ENCODE measurements at places on chromosomes 7 and 10. TPM values are rescaled to one million over a fixed set of nuclear protein-coding genes. Genes with fewer than 3 reads are reported as not detected.
A peak's percentile ranks its signal among the peaks of the same experiment; 100 is the strongest.

The ATG9B gene
- 0.28 TPM for total RNA-seq

DNA sequence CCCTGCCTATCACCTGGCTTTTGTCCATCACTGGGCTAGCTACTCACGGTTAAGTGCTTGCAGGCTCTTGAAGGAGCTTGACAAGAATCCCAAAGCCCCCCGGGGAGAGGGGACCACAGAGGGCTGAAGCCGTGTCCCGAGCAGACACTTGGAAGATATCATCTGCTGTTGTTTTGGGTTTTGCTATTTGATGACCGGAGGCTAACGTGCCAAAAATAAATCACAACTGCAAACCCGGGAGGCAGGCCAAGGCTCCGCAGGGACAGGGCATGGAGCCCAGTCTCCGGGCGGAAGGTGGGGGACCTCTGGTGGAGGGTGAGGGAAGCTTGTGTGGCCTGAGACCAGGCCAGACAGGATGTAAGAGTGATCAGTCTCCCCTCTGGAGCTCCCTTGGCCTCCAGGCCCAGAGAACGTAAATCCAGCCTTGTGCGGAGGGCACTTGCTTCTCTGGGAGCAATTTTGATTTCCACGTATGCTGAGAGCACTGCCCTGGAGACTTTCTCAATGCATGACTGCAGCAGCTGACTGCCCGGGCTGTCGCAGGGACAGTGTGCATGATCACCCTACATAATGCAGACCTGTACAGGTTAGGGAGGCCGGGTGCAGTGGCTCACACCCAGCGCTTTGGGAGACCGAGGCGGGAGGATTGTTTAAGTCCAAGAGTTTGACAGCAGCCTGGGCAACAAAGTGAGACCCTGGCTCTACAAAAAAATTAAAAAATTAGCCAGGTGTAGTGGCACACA is at the start of gene PHKG1:
PHKG1 (minus strand) TSS at position 164 of the 743 bp plus-strand sequence. CDS start 4,011 bp downstream, outside the sequence.
- no peak within 1 kb of the TSS for H3K4me3 ChIP-seq
- H3K27me3 ChIP-seq, result no peaks in the 10 kb centered on the region
- H3K36me3 ChIP-seq, result no peaks in the 10 kb centered on the region
- no peaks in the 10 kb centered on the region for H3K4me1 ChIP-seq
- peak; percentile 60 for DNase-seq

DNA sequence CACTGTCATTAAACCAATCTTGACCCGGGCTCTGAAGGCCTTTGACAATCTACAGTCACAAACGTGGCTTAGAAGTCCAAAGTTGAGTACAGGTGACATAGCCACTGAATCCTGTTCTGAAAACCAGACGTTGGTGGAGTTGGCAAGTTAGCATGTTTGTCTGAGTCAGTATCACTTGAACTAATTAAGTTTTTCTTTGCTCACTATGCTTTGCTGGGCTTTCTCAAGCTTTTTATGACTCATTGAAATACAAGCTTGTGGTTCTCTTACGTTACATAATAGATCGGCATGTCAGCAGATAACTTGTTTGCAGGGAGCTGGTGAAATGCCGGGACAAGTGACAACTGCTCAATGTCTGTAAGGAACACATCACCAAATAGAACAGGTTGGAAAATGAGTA is 53.8 kb downstream of the ARL5B start:
- no peaks in the 10 kb centered on the region for H3K4me1 ChIP-seq
- no peaks in the 10 kb centered on the region for H3K36me3 ChIP-seq
- no peak for DNase-seq
- H3K27me3 ChIP-seq, result no peaks in the 10 kb centered on the region
- H3K27ac ChIP-seq, result no peak overlapping the region

GRCh38 chr7:140688341-140688740 is 8.2 kb upstream of the NDUFB2 start:
- H3K4me3 ChIP-seq, result no peak overlapping the region
- H3K27ac ChIP-seq, result no peak overlapping the region
- no peaks in the 10 kb centered on the region for H3K36me3 ChIP-seq
- no peaks in the 10 kb centered on the region for H3K27me3 ChIP-seq
- no peaks in the 10 kb centered on the region for H3K4me1 ChIP-seq

The ANLN gene
- total RNA-seq, result 5.0 TPM

The OR13A1 gene
- not detected for total RNA-seq

The SOSTDC1 gene
- 5.8 TPM for total RNA-seq

The CDNF gene
- 3.1 TPM for total RNA-seq

- H3K4me1 ChIP-seq, result no peaks in the 10 kb centered on the region
- peak overlapping the region; percentile 37 for H3K4me3 ChIP-seq
These were observed 90.1 kb downstream of the CYP51A1 start for GRCh38 chr7:92044148-92044547.

The ADAM12 gene
- 2.5 TPM for total RNA-seq

The MAGI2 gene
- 3.2 TPM for total RNA-seq

The DLX6 gene
- total RNA-seq, result not detected

The NANOS1 gene
- 0.13 TPM for total RNA-seq

The TRIM50 gene
- total RNA-seq, result not detected

DNA sequence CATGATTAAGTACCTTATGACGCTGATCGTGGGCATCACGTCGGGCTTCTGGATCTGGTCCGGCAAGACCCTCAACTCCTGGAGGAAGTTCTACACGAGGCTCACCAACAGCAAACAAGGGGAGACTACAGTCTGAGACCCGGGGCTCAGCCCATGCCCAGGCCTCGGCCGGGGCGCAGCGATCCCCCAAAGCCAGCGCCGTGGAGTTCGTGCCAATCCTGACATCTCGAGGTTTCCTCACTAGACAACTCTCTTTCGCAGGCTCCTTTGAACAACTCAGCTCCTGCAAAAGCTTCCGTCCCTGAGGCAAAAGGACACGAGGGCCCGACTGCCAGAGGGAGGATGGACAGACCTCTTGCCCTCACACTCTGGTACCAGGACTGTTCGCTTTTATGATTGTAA is 2.5 kb downstream of the FZD1 start:
- peak overlapping the region; percentile 73 for H3K4me3 ChIP-seq
- peak overlapping the region; percentile 12 for H3K27ac ChIP-seq
- DNase-seq, result no peak
- H3K27me3 ChIP-seq, result no peaks in the 10 kb centered on the region

GRCh38 chr7:38178695-38179344 is 775 bp downstream of the STARD3NL start:
- no peak for DNase-seq
- peak overlapping the region; percentile 75 for H3K4me3 ChIP-seq
- H3K27me3 ChIP-seq, result no peaks in the 10 kb centered on the region
- H3K36me3 ChIP-seq, result no peaks in the 10 kb centered on the region
- H3K27ac ChIP-seq, result peak overlapping the region; percentile 90

DNA sequence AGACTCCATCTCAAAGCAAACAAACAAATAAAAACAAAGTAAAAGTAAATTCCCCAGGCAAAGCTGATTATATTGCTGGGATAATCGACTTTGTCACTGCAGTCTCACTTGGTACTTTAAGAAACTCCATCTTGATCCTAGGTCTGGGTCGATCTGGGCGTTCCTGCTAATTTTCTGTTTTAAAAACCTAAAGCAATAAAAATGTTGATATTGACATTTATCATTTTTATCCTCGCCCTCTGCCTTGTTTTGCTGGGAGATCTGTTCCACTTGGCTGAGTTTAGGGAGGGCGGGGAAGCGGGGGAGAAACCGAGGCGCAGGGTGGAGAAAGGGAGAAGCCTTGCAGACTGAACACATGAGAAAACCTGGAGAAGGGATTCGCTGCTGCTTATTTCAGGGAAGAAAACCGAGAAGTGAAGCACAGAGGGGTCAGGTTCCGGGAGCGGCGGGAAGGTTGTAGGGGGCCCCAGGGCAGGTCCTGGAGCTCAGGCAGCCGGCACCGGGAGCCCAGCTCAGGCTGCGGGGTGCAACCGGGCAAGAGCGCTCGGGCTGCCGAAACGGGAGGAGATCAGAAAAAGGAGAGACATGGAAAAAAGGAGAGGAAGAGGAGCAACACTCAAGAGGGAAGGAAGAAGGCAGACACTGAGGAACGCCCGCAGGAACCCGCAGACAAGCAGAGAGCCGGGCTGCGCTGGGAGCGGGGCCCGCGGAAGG is 27.3 kb upstream of the KMT2C start:
- peak overlapping the region; percentile 82 for H3K27ac ChIP-seq
- peak overlapping the region; percentile 61 for H3K4me3 ChIP-seq
- H3K36me3 ChIP-seq, result no peaks in the 10 kb centered on the region
- H3K27me3 ChIP-seq, result no peaks in the 10 kb centered on the region
- no peak for DNase-seq

- no peak overlapping the region for H3K4me3 ChIP-seq
- H3K27me3 ChIP-seq, result no peaks in the 10 kb centered on the region
- H3K4me1 ChIP-seq, result no peaks in the 10 kb centered on the region
These were observed 84.8 kb upstream of the ASAH2 start for GRCh38 chr10:50336140-50336539.
